ENCODE measurements at places on chromosomes 7 and 10.
A peak's percentile ranks its signal among the peaks of the same experiment; 100 is the strongest.

GRCh38 chr7:43902542-43903054 lies 3.8 kb downstream of the URGCP start:
- no peak for DNase-seq

GRCh38 chr10:15579605-15580004 lies 140.1 kb downstream of the ITGA8 start:
- DNase-seq: no peak

- DNase-seq: no peak
These were observed 42.4 kb downstream of the KCTD7 start for GRCh38 chr7:66671034-66671433.

- no peak for DNase-seq
These were observed 130.9 kb upstream of the SP8 start for GRCh38 chr7:20917603-20918002.

DNA sequence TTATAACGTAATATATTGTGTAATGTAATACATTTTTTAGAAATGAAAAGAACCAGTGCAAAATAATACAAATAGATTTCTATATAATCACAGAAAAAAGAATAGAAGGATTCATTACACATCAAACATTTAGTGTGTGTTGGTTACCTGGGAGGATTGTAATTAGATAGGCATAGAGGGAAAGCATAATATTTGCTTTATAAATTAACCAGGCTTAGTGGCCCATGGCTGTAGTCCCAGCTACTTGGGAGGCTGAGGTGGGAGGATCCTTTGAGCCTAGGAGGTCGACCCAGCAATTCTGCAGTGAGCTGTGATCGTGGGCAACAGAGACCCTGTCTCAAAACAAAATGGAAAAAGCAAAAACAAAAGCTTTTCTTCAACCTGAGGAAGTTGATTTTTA lies 5.0 kb upstream of the CNOT4 start:
- DNase-seq: no peak

GRCh38 chr10:86872757-86873156 lies 84.7 kb downstream of the MMRN2 start:
- DNase-seq: peak; percentile 98

- DNase-seq: no peak
These were observed 76.5 kb downstream of the ARL5B start for GRCh38 chr10:18735711-18736110.

GRCh38 chr7:98795741-98796493 lies 73.9 kb downstream of the TMEM130 start:
- peak; percentile 53 for DNase-seq

DNA sequence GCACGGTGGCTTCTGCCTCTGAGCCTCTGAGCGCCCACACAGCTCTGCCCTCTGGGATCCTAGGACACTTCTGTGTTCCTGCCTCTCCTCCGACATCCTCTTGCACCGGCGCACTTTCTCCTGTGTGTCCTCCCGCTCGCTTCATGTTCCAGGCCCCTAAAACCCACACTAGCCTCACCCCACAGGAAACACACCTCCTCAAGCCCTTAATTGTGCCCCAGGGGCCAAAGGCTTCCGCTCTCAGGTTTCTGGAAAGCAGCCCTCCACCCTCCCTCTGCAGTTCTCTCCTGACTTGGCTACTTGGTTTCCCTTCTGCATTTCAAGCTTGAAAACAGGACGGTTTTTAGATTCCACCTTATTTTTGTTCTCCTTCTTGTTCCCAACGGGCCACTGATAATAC lies 7.3 kb downstream of the GFRA1 start:
- no peak for DNase-seq

Data from MV-4-11 (cell line).